ENCODE measurements at places on chromosomes 1 and 21.
A peak's percentile ranks its signal among the peaks of the same experiment; 100 is the strongest.

GRCh38 chr1:238608144-238608543 lies 717.4 kb upstream of the ZP4 start:
- DNase-seq, result peak; percentile 36

DNA sequence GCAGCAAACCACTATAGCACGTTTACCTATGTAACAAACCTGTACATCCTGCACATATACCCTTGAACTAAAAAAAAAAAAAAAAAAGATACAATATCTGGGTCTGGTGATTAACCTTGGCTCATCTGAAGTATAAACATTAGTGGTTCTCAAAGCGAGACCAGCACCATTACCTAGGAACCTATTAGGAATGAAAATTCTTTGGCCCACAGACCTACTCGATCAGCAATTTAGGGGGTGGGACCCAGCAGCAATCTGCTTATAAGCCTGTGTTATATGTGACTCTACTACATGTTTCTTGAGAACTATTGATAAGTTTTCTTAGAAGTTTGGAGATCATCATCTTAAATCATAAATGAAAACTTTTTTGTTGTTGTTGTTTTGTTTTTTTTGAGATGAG lies 9.7 kb upstream of the SPATA1 start:
- no peak for DNase-seq

DNA sequence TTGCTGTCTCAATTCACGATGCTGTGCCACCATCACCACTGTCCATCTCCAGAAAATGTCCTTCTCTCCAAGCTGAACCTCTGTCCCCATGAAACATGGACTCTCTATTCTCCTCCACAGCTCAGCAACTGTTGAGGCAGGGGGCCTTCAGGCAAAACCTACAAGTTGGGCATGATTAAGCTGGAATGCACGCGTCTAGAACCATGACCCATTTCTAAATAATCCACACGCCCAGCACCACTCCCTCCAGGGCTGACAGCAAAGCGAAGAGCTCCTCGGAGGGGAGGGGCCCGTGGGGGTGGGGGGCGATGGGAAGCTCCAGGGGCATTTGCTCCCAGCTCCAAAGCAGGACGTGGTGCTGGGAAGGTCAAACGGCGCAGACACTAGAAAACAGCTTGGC lies 3.3 kb upstream of the HES5 start:
- DNase-seq, result no peak

DNA sequence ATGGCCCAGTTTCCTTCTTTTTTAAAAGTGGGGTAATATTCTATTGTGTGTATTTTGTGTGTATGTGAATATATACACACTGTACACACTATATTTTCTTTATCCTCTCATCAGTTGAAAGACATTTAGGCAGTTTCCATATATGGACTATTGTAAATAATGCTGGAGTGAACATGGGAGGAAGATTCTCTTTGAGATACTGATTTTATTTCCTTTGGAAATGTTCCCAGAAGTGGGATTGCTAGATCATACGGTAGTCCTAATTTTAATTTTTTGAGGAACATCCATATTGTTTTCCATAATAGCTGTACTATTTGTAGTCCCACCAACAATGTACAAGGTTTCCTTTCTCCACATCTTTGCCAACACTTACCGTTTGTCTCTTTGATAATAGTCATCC lies 51.0 kb downstream of the F3 start:
- DNase-seq, result no peak

GRCh38 chr1:243792891-243793290 lies 57.2 kb downstream of the AKT3 start:
- DNase-seq, result no peak

DNA sequence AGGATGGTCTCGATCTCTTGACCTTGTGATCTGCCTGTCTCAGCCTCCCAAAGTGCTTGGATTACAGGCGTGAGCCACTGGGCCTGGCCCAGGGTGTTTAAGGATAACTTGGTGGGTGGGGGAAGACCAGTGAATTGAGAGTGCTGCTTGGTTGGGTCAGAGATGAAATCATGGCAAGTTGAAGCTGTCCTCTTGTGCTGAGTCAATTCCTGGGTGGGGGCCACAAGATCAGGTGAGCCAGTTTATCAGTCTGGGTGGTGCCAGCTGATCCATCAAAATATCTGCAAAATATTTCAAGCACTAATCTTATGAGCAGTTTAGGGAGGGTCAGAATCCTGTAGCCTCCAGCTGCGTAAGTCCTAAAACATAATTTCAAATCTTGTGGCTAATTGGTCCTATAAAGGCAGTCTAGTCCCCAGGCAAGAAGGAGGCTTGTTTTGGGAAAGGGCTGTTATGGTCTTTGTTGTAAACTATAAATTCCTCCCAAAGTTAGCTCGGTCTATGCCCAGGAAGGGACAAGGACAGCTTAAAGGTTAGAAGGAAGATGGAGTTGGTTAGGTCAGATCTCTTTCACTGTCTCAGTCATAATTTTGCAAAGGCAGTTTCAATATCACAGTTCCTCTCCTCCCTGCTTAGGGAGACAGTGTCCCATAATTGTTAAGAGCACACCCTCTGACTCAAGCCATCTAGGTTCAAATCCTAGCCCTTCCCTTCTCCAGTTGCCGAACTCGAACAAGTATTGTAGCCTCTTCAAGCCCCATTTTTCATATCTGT lies 66.8 kb upstream of the BACH1 start:
- peak; percentile 78 for DNase-seq

- DNase-seq, result no peak
These were observed 56.8 kb downstream of the ECE1 start for GRCh38 chr1:21233490-21233889.

DNA sequence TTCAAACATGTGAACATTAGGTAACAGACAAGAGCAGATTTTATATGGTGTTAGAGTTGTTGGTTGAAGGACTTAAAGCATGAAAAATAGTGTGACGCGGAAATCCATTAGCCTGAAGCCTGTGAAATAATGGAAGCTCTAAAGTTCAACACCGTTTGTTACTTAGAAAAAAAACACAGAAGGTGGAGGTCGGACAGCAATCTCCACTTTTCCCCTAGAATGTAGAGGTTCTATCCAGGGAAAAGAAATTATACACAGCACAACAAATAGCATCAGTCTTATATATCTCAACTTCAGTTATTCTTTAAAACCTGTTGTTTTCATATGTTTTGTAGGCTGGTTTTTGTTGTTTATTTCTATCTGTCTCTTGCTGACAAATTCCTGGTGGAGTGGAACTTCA lies 1.9 kb downstream of the RCAN3 start:
- DNase-seq, result no peak

GRCh38 chr1:84582802-84583587 lies 8.8 kb upstream of the CTBS start:
- peak; percentile 66 for DNase-seq

- DNase-seq, result peak; percentile 10
These were observed 488 bp downstream of the FAM78B start for GRCh38 chr1:166166329-166166697.

GRCh38 chr1:209590405-209590804 lies 6.9 kb downstream of the CAMK1G start:
- DNase-seq, result peak; percentile 52

GRCh38 chr21:33265664-33266049 lies 510 bp upstream of the IL10RB start:
- peak; percentile 96 for DNase-seq

DNA sequence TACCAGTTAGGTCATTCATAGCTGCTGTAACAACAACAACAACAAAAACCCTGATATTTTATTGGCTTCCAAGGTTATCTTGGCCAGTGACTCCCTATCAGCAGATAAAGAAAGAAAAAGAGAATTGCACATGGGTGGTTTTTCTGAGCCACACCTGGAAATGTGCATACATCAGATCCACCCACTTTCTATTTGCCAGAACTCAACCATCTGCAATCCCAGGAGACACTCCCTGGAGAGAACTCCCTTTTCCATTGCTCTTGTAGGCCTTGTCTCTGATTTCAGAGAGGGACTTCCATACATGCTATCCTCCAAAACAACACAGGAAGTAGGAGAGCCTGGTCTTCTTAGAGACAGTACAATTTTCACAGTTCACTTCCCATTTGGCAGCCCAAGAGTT lies 74.9 kb upstream of the ZC3H11B start:
- DNase-seq, result no peak

Measured in suppressor macrophage treated with lipopolysaccharide for 1 hour (primary cell).